ENCODE measurements at places on chromosomes 3 and 15.

- no peak for DNase-seq
These were observed 73.1 kb downstream of the RORA start for GRCh38 chr15:61155741-61156700.

- DNase-seq: no peak
These were observed 35.7 kb downstream of the TMEM39A start for GRCh38 chr3:119427669-119428068.

- DNase-seq: no peak
These were observed 35.4 kb downstream of the RNU5B-1 start for GRCh38 chr15:65339920-65340319.

- no peak for DNase-seq
These were observed 593.3 kb downstream of the FOXP1 start for GRCh38 chr3:70990185-70990584.

DNA sequence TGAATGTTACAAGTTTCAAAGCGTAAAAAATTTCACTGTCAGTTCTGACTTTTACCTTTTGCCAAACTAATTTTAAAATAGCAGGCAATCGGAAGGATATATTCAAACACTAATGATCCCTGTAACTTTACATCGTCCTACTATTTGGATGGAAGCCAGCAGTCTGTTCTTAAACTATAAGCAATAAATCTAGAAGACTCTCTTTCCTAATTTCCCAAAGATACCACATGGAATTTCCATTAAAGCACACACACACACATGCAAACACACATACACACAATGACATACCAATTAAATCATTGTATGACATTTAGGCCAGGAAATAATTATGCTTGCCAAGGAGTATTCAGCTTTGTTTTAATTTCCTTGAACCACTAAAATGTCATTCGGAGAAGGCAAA, 32.0 kb downstream of the IL17RD start:
- DNase-seq: no peak

GRCh38 chr15:39828374-39828931, 45.8 kb upstream of the FSIP1 start:
- DNase-seq: no peak

DNA sequence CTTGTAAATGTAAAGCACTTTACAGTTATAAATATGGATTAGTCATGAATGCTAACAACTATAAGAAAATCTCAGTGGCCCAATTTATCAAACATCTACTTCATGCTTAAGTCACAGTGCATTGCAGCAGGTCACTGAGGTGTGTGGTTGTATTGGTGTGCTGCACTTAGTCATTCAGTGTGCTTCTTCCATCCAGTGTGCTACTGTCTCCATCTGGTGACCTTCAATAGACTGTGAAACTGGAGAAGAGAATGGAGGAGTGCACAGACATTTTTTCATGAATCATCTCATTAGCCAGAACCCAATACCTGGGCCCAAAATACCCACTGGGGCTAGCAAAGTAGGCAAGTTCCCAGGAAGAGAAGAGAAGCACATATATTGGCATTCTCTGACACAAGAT, 199.6 kb downstream of the SHOX2 start:
- no peak for DNase-seq

DNA sequence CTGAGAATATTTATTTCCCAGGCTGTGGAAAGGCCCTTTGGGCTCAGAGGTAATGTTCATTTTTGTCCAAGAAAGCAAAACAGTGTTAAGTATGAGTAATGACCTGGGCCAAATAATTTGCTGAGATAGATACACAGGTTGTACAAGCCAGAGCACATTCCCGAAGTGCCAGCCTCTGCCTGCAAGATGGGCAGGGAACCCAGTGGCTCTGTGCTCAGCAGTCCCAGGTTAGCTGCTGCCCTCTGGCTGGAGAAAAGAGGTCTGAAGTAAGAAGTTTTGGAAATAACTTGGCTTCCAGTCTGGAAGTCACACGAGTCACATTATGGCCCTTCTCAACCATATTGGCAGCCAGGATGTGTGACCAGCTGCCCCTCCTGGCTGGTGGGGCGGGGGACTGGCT, 20.2 kb downstream of the MYZAP start:
- no peak for DNase-seq

DNA sequence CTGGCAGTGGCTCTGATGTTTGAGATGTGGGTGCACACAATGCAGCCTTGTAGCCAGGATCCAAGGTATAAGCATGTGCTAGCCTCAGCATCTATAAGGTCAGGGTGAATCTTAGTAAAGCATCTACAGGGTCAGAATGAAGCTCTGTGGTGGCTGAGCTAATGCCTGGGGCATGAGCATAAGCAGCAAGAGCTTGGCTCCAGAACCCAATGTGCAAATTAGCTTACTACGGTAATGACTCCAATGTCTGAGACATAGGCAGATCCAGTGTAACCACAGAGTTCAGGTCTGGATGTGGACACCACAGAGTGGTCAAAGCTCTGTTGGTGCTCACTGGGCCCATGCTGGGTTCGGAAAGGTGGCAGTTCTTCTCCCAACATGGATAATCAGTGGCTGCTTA, 304.5 kb upstream of the NECTIN3 start:
- no peak for DNase-seq

Measured in HAP-1 (cell line).